ENCODE measurements at places on chromosomes 3 and 15. TPM values are rescaled to one million over a fixed set of nuclear protein-coding genes. Genes with fewer than 3 reads are reported as not detected.

The CCR2 gene
- total RNA-seq = 0.51 TPM

The DUOXA2 gene
- total RNA-seq = not detected

The ZNF860 gene
- total RNA-seq = not detected

The LRTM1 gene
- total RNA-seq = not detected

The CYP1A2 gene
- total RNA-seq = not detected

The SOX14 gene
- not detected for total RNA-seq

GRCh38 chr15:90307661-90308060 lies 42.2 kb downstream of the NGRN start:
- H3K4me3 ChIP-seq = no peak overlapping the region
- no peak overlapping the region for H3K27ac ChIP-seq
- peaks cover 18% of the 10 kb centered on the region for H3K4me1 ChIP-seq

GRCh38 chr15:80562033-80562432 lies 133.1 kb upstream of the ABHD17C start:
- H3K4me3 ChIP-seq = no peak overlapping the region
- H3K27me3 ChIP-seq = no peaks in the 10 kb centered on the region
- H3K36me3 ChIP-seq = no peaks in the 10 kb centered on the region
- DNase-seq = no peak
- no peak overlapping the region for H3K27ac ChIP-seq

DNA sequence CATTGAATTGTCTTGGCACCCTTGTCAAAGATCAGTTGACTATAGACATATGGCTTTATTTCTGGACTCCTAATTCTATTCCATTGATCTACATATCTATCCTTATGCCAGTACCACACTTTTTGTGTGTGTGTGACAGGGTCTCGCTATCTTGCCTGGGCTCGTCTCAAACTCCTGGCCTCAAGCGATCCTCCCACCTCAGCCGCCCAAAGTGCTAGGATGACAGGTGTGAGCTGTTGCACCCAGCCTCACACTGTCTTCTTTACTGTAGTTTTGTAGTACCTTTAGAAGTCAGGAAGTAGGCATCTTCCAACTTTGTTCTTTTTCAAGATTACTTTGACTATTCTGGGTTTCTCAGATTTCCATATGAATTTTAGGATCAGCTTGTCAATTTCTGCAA lies 24.3 kb downstream of the CDAN1 start:
- H3K4me1 ChIP-seq = no peaks in the 10 kb centered on the region
- no peak overlapping the region for H3K27ac ChIP-seq
- no peak overlapping the region for H3K4me3 ChIP-seq
- H3K27me3 ChIP-seq = no peaks in the 10 kb centered on the region

DNA sequence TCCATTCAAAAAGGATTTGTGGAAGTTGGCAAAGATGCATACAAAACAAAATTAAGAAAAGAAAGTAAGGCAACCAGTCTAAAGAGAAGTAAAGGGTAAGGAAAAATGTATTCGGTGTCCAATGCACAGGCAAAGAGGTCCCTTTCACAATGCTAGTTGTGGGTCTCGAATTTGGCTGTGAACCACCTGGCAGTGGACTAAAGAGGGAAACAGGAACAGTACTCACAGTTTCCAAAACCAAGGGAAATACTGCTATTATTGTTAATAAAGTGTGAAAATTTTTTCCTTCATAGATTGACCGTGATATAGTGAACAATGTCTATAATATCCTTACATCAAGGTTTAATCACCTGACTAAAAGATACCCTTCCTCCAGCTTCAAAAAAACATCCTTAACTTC lies 57.9 kb downstream of the TNIK start:
- no peak overlapping the region for H3K4me3 ChIP-seq
- H3K36me3 ChIP-seq = no peaks in the 10 kb centered on the region
- no peak for DNase-seq
- H3K27me3 ChIP-seq = no peaks in the 10 kb centered on the region
- H3K4me1 ChIP-seq = peaks cover 12% of the 10 kb centered on the region

DNA sequence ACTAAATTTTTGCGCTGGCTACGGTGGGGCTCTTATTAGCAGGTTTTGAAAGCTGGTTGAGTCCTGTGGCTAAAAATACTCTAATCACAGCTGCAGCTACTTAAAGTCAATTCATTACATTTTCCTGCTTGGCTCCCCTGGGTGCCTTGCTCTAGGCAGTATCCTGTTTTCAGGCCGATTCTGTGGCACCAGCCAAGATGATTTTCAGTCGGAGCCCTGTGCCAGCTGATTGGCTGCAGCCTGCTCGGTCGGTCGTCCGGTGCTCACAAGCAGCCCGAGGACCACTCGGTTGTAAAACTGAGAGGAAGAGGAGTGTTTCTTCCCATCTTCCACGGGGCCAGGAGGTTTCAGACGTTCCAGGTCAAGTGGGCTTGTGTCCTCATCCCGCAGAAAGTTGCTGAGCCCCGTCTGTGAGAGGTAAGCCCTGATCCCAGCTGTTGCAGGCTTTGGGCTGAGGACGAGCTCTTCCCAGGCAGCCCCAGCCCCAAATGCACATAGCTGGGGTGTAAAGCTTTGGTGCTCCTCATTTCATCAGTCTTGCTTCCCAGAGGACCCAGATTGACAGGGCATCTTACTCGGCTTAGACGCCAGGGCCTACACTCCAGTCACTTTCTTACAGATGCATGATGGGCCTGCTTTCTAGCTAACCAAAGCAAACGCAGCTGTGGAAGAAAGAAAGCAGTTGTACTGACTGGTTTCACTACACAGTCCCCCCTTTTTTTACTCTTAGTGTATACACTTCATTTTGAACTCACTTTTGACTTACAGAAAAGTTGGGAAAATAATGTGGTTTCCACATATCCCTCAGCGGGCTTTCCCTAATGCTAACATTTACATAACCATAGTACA lies 15.9 kb downstream of the LYSMD4 start:
- H3K27ac ChIP-seq = no peak overlapping the region
- peaks cover 25% of the 10 kb centered on the region for H3K4me1 ChIP-seq
- H3K27me3 ChIP-seq = no peaks in the 10 kb centered on the region
- H3K36me3 ChIP-seq = peaks cover 5% of the 10 kb centered on the region
- no peak overlapping the region for H3K4me3 ChIP-seq

DNA sequence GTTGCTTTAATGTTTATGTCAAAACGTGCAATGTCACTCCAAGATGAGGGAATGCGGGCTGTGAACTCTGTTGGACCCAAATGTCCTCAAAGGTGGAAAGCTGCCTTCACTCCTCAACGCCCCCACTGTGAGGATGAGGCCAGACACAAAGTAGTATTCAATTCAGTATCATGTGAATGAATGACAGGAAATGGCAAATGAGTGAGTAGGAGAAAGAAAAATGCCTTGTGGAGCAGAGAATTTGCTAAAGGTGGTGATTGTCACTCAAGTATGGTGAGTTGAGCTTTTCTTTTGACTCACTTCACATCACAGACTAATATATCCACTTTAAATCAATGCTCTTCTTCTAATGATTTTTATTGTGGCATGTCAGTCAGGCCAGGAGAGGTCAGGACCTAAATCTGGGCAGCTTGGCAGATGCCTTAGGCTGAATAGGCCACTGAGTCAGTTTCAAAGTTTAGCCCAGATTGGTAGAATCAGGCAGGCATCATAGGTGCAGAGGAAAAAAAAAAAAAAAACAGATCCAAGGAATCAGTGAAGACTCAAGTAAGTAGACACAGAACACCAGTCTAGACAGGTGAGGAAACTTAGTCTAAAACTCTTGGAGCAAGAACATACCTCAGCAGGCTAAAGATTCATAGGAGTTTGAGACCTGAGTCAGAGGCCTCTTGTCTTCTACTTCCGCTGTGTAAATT lies 71.0 kb upstream of the ZBED2 start:
- no peaks in the 10 kb centered on the region for H3K27me3 ChIP-seq
- H3K36me3 ChIP-seq = no peaks in the 10 kb centered on the region
- no peak overlapping the region for H3K4me3 ChIP-seq
- H3K27ac ChIP-seq = no peak overlapping the region
- no peak for DNase-seq

- no peak overlapping the region for H3K27ac ChIP-seq
- no peak overlapping the region for H3K4me3 ChIP-seq
- no peak for DNase-seq
- no peaks in the 10 kb centered on the region for H3K4me1 ChIP-seq
- H3K27me3 ChIP-seq = no peaks in the 10 kb centered on the region
- no peaks in the 10 kb centered on the region for H3K36me3 ChIP-seq
These were observed 136.0 kb upstream of the DAZL start for GRCh38 chr3:16741103-16741758.

GRCh38 chr15:97903560-97903959 lies 56.9 kb upstream of the ARRDC4 start:
- no peaks in the 10 kb centered on the region for H3K4me1 ChIP-seq
- H3K36me3 ChIP-seq = no peaks in the 10 kb centered on the region
- no peaks in the 10 kb centered on the region for H3K27me3 ChIP-seq
- H3K27ac ChIP-seq = no peak overlapping the region
- no peak overlapping the region for H3K4me3 ChIP-seq
- no peak for DNase-seq

- DNase-seq = no peak
- no peaks in the 10 kb centered on the region for H3K4me1 ChIP-seq
- H3K36me3 ChIP-seq = no peaks in the 10 kb centered on the region
- no peak overlapping the region for H3K27ac ChIP-seq
These were observed 82.1 kb upstream of the PHLDB2 start for GRCh38 chr3:111776827-111777483.

All from CD8-positive, alpha-beta memory T cell (primary cell).